ENCODE measurements at places on chromosomes 1 and 21.

GRCh38 chr1:155975375-155976061, 2.8 kb downstream of the ARHGEF2 start:
- DNase-seq: no peak

GRCh38 chr1:181016563-181016962, 6.1 kb downstream of the STX6 start:
- DNase-seq: no peak

DNA sequence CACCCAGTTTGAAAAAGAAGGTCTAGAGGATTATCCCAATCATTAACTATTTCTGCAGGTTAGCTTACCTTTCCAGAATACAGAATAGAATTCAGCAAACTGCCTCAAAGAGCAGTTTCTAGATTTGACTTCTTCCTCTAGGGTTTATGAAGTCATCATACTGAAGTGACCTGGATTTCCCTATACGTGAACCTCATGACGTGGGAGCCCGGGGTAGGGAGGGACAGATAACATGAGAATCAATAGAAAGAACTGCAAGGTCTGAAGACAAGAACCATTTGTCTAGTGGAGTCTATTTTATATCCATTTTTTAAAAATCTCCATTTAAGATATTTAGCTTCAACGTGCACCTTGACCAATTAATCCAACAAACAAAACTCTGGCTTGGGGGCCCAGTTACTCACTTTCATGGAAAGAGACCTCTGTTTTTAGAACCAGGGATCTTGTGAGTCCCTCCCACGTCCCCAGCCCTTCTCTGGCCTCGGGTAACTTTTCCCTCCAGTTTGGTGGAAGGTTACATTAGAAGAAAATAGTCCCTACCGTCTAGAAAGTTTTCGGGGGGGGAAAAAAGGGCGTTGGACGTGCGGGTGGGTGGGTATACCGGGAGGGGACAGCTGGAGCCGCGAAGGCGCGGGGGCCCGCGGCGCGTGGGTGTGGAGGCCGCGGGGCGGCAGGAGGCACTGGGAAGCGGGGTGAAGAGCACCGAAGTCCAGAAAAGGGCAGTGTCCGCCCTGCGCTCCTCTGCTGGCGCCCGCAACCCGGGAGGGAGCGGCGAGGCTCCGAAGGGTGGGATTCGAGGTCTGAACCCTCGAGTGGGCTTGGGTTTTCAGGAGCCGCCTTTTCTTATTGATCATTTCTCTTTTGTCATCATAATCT, 13.8 kb upstream of the POGZ start:
- DNase-seq: no peak

DNA sequence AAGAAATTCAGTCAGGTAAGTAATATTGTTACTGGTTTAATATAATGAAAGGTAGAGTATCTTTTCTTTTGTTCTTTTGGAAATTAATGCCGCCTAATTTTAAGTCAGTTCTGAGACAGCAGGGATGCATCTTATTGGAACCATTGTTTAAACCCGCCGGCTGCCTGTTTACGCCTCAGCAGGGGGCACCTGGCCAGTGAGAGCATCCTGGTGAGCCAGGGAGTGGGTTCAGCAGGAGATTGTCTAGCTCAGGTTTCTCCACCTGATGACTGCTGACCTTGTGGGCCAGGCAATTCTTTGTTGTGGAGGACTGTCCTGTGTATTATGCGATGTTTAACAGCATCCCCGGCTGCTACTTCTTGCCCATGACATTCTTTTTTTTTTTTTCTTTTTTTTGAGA, 30.2 kb downstream of the CHAF1B start:
- DNase-seq: no peak

- no peak for DNase-seq
Measured at GRCh38 chr21:41562101-41563000, 54.4 kb upstream of the TMPRSS2 start.
